Activated CD4-positive, alpha-beta T cell treated with anti-CD3 and anti-CD28 coated beads, Interleukin-2, Interleukin-4, amounts not matched to agents 100 ng/mL and 50 ng/mL, durations not matched to agents 16 hours and 8 hours (primary cell): ENCODE measurements at places on chromosomes 6 and 20.
A peak's percentile ranks its signal among the peaks of the same experiment; 100 is the strongest.

DNA sequence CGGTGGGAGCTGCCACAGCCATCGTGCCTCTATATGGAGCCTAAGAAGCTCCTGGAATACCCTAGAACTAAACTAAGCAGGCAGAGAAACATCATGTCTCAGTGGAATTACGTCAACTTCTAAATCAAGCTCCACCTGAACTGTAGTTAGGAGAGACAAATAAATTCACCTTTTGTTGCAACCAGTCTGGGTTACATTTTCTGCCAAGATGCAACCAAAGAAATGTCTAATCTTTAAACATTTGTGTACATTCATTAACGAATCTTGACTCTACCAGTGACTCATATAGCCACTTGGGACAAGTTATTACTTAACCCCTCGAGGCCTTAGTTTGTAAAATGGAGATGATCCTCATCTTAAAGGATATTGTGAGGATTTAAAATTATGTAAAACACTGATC lies 8.9 kb downstream of the PTPRK start:
- DNase-seq: no peak

DNA sequence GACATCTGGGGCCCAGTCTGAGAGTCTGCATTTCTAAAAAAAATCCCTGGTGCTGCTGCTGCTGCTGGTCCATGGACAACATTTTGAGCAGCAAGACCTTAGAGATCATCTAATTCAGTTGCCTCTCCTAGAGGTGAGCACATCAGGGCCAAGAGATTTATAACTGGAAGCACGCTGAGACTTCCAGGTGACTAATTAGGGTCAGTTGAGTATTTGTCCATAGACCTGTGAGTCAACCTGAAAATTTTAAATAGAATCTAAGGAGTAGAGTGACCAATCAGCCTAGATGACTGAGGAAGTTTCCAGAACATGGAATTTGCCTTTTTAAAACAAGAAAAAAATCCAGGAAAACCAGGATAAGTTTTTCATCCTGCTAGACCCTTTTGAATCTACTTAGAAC lies 221.4 kb downstream of the PKHD1 start:
- no peak for DNase-seq

DNA sequence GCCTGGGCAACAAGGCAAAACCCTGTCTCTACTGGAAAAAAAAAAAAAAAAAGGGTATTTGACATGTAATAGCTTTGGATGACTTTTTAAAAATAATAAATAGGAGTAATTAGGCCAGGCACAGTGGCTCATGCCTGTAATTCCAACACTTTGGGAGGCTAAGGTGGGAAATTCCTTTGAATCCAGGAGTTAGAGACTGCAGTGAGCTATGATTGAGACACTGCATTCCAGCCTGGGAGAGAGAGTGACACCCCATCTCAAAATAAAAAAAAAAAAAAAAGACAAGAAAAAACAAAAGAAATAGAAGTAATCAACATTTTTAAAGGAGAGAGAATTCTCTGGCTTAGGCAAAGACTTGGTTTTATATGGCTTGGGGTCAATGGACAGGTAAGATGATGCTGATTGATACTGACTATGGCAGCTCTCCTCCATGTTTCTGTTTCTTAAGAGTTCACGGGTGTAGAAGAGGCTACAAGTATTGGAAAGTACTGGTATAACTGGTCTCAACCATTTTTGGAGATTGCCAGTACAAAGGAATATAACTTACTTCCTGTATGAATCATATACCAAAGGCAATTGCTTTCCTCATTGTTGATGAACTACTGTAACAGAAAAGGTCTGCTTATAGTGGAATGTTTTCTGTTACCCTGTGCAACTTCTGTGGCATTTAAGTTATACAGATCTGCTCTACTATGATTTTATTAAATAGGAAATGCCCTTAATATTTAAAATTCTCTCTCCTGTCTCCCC lies 10.1 kb downstream of the MAP3K5 start:
- DNase-seq: peak; percentile 43

- no peak for DNase-seq
These were observed 15.5 kb downstream of the BTNL2 start for GRCh38 chr6:32391505-32391904.

- DNase-seq: no peak
These were observed 5.7 kb downstream of the OSBPL2 start for GRCh38 chr20:62243906-62244515.

DNA sequence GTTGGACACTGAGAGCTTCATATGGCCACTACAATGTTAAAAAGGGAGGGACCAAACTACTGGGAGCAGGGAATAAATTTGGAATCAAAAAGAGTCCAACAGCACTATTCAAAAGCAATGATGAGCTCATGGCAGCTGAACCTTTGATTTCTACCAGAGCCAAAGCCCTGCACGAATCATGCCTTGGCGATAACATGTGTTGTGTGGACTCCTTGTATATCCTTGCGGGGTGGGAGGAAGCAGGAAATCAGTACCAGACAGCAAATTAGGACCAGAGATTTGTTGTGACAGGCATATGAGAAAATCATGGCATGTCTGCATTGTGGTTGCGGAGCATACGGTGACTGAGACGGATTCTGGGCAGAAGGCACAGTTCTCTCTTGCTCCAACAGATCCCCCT lies 85.6 kb upstream of the EMILIN3 start:
- DNase-seq: no peak

DNA sequence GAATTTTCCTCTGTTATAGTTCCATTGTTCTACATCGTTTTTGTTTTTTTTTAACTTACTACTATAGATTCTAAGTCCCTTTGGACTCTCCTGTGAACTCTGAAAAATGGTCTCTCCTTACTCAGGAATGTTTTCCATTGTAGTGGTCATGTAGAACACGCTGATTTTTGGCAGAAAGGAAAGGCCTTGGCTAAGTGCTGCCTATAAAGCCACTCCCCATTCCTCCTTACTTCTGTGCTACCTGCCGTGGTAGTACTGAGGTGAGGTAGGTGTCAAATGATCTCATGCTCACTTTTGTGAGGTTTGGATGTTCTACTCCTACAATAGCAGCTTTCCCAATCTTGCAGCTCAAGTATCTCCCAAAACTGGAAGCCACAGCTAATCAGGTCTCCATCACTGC lies 270.7 kb downstream of the SLC35F1 start:
- DNase-seq: no peak

- peak; percentile 83 for DNase-seq
These were observed 12.0 kb upstream of the LTA start for GRCh38 chr6:31559958-31560696.

DNA sequence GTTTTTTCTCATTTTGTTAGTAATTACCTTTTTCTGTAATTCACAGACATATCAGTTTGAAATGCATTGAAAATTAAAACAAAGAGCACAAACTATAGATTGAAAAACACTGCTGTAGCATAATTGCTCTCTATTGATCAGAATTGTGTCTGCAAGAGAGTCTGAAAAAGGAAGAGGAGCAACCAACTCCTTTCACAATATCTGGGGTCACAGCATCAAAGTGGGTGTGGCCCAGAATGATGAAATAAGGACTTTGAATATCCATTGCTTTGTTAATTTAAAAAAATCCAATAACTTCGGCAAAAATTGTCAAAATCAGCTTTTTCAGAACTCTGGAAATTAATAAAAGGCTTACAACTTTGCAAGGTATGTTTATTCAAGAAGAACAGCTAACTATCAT lies 99.2 kb downstream of the MYLK4 start:
- DNase-seq: no peak
